NCI-H526 treated with DMSO at 0.1 percent for 48 hours (cell line): ENCODE measurements at places on chromosomes 4 and X.
A peak's percentile ranks its signal among the peaks of the same experiment; 100 is the strongest.

GRCh38 chr4:185224597-185224996, 15.2 kb downstream of the SNX25 start:
- no peak for DNase-seq

GRCh38 chr4:168880072-168880675, 129.9 kb downstream of the CBR4 start:
- no peak for DNase-seq

DNA sequence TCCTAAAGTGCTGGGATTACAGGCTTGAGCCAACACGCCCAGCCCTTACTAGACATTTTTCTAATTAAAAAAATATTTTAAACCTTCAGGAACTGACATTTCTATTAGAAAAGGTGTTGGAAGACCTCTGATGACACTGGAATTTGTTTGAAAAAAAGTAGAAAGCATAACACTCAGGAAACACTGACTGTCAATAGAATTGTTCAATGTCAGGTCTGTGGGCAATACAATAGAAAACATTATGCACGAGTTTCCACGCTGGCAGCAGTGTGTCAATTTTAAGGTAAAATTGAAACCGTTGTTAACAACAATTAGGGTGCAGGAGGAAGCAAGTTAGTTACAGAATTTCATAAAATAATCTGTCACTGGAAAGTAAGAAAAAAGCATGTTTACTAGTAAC, 140.7 kb upstream of the KLHL4 start:
- DNase-seq, result no peak

DNA sequence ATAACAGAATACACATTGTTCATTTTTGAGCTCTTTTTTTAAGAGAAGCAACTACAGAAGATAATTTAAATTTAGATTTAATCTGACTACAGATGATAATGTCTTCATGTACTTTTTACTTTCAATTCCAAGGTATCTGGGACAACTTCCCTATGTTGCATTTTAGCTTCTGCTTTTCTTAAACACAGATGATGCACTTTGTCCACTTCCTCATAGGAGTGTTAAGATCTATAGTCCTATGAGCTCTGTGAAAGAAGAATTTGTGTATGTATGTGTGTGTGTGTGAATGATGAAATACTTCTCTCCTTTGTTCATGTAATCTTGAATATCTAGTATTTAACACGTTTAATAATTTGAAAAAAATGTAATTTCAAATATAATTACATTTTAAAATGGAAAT, 5.3 kb upstream of the FHIP1A start:
- DNase-seq, result no peak

- DNase-seq, result no peak
Observed at GRCh38 chr4:169909479-169909878, 116.7 kb downstream of the MFAP3L start.

GRCh38 chr4:151325111-151325948, at the start of gene SH3D19:
SH3D19 (minus strand) TSS chr4:151325605; CDS start chr4:151325352, 253 bp downstream.
- peak; percentile 76 for DNase-seq

GRCh38 chr4:113815826-113816225, 54.3 kb upstream of the CAMK2D start:
- DNase-seq, result no peak

DNA sequence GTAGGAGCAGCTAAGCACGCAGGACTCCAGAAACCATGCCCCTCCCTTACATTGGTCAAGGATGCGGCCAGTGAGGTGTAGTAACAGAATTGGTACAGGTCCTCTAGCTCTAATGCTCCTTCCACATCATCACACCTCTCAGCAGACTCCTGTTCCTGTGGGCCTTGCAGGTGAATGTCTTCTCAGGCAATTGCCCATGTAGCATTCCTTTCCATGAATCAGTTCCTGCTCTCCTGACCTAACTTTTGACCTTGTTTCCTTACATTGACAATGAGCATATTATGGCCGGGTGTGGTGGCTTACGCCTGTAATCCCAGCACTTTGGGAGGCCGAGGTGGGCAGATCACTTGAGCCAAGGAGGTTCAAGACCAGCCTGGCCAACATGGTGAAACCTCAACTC, 31.3 kb downstream of the MAP7D3 start:
- DNase-seq, result no peak

DNA sequence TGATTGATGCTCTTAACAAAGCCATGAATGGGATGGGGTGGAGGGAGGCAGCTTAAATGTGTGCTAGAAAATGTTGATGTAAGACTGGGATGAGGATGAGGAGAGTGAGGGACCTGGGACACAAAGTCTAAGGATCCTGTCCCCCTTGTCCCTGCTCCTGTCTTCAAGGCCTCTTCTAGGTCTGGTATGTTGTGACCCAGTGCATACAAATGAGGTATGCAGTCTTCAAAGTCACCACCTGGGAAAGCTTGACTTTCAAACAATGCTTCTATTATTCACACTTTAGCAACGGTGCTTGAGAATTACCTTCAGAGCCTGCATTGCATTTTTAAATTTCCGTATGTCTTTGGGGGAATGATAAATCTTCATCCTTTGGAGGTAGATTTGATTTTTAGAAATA, 88.4 kb upstream of the SLC34A2 start:
- no peak for DNase-seq

- peak; percentile 14 for DNase-seq
Observed at GRCh38 chr4:17097362-17097761, 198.9 kb upstream of the LDB2 start.

GRCh38 chrX:67734111-67734753, 190.4 kb downstream of the AR start:
- DNase-seq, result no peak

- no peak for DNase-seq
Observed at GRCh38 chr4:94689155-94689860, 68.4 kb upstream of the BMPR1B start.
